Hematopoietic multipotent progenitor cell treated with erythropoietin and hydrocortisone succinate and interleukin-3 and kit ligand, for 15 days (in vitro differentiated cells): ENCODE measurements at places on chromosomes 6 and 20.

DNA sequence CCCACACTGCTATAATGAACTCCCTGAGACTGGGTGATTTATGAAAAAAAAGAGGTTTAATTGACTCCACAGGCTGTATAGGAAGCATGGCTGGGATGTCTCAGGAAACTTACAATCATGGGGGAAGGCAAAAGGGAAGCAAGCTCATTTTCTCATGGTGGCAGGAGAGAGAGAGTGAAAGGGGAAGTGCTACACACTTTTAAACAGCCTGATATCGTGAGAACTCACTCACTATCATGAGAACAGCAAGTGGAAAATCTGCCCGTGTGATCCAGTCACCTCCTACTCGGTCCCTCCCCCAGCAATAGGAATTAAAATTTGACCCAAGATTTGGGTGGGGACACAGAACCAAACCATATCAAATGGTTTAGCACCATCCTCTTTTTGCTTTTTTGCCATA is 116.6 kb upstream of the CEP162 start:
- no peak for DNase-seq

DNA sequence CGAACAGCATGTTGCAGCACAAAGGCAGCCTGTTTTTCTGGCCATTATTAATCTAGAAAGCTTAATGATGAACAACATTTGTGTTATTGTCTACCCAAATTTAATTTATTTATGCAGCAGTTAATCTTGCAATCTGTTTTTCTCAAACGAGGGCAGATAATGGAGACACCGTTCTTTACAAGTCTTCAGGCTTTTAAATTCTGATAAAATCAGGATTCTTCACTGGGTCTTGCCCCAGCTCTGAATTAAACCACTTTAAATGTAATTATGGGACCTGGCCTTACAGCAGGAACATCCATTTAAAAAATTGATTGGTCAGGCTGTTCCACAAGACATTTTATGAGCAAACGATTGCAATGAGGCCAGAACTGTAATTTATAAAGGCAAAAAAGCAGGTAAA is 26.5 kb upstream of the INSM1 start:
- DNase-seq, result no peak

DNA sequence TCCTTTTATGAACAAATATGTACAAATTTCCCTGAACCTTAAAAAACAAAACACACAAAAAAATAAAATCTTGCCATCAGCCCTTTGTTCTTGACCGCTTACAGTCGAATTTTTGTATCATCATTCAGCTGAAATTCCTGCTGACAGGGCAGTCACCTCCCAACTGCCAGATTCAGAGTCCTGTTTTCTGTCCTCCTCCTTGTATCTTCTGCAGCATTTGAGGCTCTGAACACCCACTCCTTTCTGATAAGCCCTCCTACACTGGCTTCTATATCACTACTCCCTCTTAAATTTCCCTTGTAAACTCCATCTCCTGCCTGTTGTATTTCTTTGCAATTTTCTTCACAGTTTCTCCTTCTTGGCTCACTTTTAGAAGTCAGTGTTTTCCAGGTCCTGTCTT is 77.8 kb upstream of the CCN6 start:
- DNase-seq, result no peak

GRCh38 chr6:18207949-18208348 is 52.7 kb downstream of the KDM1B start:
- no peak for DNase-seq

DNA sequence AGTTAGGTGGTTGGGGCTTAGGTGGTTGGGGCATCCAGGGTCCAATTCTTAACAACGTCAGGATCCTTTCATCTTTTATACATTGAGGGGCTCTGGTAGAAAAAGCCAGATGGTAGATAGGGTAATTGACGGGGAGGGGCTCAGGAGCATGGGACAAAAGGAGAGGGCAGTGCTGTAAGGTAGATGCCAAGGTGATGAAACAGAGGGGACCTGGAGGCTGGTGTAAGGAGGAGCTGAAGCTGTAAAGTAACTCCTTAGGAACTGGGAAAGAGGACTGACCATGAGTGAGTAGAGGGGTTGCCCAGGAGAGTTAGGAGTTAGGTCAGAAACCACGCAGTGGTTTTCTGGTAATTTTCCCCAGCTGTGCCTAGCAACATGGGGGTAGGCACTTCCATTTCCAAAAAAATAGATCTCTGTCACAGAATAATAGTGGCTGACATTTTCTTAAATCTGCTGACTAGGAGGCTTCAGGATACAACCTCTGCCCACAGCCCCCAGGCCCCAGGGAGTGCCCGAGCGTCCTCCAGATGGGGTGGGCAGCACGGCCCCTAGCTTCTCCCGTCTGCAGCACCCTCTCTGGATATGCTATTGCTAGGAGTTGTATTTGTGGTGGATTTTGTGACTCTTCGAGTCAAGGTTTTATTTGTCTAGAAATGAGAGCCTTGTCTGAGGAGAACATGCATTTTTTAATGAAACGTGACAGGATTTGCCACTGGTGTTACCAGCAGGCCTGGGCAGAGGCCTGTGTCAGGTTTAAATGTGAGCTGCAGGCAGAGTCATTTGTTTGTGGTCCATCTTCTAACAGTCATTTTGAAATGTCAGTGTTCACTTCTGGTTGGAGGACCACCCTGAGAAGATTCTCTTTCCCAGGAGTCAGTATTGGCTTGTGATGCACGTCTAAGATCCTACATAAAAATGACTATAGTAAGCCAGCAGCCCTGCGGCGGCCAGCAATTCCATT is 44.6 kb downstream of the TULP4 start:
- no peak for DNase-seq

- DNase-seq, result no peak
These were observed 81.5 kb downstream of the SULF2 start for GRCh38 chr20:47703748-47704147.

- no peak for DNase-seq
These were observed 77.8 kb downstream of the OR2B2 start for GRCh38 chr6:27834384-27834783.

DNA sequence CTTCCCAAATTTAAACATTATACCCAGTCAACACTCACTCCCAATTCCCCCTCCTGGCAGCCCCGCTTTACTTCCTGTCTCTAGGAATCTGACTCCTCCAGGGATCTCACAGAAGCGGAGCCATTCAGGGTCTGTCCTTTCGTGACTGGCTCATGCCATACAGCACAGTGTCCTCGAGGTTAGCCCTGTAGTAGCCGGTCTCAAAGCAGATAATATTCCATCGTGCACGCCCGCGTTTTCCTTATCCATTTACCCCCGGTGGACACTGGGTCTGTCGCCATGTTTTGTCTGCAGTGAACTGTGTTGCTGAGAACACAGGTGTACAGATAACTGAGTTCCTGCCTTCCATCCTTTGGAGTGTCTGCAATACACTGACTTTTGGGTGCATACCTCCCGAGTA is 95.3 kb downstream of the TTLL2 start:
- no peak for DNase-seq

DNA sequence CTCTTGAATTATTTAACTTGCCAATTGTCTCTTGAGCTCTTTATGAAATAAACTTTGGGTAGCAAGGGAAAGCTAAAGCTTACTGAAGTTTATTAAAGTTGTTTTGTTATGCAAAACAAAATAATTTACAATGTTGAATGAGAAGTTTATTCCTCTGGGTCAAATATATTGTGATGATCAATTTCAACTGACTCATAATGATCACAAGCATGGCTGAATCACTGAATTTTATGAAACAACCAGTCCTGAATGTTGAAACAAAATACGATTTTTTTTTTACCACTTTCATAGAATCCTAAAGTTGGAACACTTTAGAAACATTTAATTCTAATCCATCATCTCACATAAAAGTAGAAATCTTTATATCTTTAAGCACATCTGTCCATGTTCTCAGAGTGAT is 110.3 kb downstream of the RWDD2A start:
- DNase-seq, result no peak

DNA sequence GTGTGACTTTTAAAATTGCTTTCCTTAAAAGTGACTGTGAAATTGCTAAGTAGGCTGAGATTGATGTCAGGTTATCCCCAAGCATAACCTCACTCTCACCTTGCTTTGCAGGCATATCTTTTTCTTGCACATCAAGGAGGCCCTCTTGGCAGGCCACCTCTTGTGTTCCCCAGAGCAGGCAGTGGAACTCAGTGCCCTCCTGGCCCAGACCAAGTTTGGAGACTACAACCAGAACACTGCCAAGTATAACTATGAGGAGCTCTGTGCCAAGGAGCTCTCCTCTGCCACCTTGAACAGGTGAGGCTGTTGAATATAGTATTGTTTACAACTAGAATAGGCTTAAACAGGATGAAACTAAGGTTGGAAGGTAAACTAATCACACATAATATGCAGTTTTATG is 12.6 kb downstream of the MYLIP start:
- no peak for DNase-seq
